ENCODE measurements at places on chromosomes 6 and 20. TPM values are rescaled to one million over a fixed set of nuclear protein-coding genes. Genes with fewer than 3 reads are reported as not detected.

- H3K4me3 ChIP-seq, result no peak overlapping the region
- no peak overlapping the region for H3K27ac ChIP-seq
- H3K27me3 ChIP-seq, result no peaks in the 10 kb centered on the region
- H3K36me3 ChIP-seq, result no peaks in the 10 kb centered on the region
Measured at GRCh38 chr6:169316651-169317050, 63.0 kb upstream of the THBS2 start.

The XKR7 gene
- total RNA-seq, result 0.12 TPM

- no peak overlapping the region for H3K4me3 ChIP-seq
- DNase-seq, result peak; percentile 23
- H3K27ac ChIP-seq, result no peak overlapping the region
- no peaks in the 10 kb centered on the region for H3K36me3 ChIP-seq
- H3K4me1 ChIP-seq, result peaks cover 1% of the 10 kb centered on the region
Measured at GRCh38 chr6:121951918-121952379, 447.5 kb upstream of the HSF2 start.

GRCh38 chr6:44291841-44292240 is 21.3 kb downstream of the AARS2 start:
- H3K36me3 ChIP-seq, result no peaks in the 10 kb centered on the region
- H3K4me1 ChIP-seq, result no peaks in the 10 kb centered on the region
- peaks cover 25% of the 10 kb centered on the region for H3K27me3 ChIP-seq

The GGT7 gene
- 14.6 TPM for total RNA-seq

DNA sequence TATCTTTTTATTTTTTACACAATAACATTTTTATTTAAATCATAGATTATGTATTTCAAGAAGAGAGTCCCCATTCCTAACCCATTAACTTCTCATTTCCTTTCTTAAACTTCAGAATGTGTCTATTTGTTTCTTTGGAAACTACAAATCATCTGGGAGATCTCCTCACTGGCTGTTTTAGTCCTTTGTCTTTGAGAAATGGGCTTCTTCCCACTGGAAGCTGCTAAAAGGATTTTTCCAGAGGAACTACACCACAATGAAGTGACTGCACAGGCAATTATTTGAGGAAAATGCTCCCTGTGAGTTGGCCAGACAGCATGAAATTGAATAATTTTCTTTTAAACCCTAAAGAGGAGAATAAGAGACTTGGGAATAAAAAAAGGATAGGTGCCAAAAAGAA is 119.1 kb downstream of the TENT5A start:
- DNase-seq, result no peak
- H3K27me3 ChIP-seq, result no peaks in the 10 kb centered on the region
- H3K36me3 ChIP-seq, result no peaks in the 10 kb centered on the region
- H3K4me1 ChIP-seq, result no peaks in the 10 kb centered on the region
- H3K4me3 ChIP-seq, result no peak overlapping the region

- DNase-seq, result peak; percentile 79
- H3K27ac ChIP-seq, result peak overlapping the region; percentile 93
- no peaks in the 10 kb centered on the region for H3K36me3 ChIP-seq
Measured at GRCh38 chr6:111591370-111591900, 14.2 kb downstream of the TRAF3IP2 start.
